ENCODE measurements at places on chromosomes 6 and 20. TPM values are rescaled to one million over a fixed set of nuclear protein-coding genes. Genes with fewer than 3 reads are reported as not detected.

TSHZ2 gene
- total RNA-seq = 7.7 TPM

- no peak for DNase-seq
These were observed 242.5 kb upstream of the UFL1 start for GRCh38 chr6:96279084-96279483.

DNA sequence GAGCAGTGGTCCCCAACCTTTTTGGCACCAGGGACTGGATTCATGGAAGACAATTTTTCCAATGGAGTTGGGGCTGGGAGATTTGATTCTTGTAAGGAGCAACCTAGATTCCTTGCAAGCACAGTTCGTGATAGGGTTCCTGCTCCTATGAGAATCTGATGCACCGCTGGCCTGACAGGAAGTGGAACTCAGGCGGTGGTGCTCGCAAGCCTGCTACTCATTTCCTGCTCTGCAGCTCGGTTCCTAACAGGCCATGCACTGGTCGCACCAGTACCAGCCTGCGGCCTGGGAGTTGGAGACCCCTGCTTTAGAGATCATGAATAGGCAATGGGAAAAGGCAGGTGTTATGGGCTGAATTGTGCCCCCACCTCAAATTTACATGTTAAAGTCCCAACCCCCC, 131.2 kb downstream of the PFDN4 start:
- DNase-seq = no peak

DNA sequence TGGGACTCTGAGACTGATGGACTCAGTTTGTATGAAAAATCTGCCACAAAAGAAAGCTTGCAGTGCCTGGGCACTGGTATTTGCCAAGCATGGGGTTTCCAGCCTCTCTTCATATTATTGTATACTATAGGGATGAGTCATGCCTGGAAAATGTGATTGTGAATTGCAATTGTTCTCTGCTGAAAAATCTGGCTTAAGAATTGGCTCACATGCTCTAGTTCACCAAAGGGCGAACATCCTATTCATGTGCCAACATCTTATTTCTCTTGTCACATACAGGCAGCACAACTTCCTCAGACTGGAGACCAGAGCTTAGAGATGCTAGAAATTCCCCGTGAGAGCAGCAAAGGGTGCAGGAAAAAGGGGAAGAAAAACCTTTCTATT, 103.6 kb upstream of the KCNK16 start:
- DNase-seq = no peak

DNA sequence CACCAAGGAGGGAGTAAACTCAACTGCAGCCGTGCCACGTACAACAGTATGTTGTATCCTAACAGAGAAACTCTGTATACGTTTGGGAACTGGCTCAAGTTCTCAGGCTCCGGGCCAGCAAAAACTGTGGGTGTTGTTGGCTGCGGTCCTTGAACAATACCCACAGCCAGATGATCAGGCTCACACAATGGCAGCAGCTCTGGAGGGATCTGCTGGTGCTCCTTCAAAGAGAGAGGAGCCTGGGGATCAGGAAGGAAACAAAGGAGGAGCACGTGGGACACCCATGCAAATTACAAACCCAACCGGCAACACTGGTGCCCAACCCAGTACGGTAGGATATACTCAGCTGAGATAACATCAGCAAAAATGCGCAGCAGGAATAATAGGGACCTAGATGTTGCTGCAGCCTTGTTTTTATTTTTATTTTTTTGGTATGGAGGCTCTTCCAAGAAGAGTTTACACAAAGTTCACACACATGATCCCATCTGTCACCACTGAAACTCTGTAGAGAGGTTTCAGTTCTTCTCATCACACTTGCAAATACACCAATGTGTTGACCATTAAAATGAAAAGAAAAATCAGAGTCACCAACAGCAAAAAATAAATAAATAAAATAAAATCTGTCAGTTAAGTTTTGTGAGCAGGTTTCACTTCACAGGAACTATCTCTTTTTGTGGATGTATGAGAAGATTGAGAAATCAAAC, 41.2 kb upstream of the PDE10A start:
- no peak for DNase-seq

SPATS1 gene
- total RNA-seq = not detected
